ENCODE measurements at places on chromosomes 1 and 21.
A peak's percentile ranks its signal among the peaks of the same experiment; 100 is the strongest.

DNA sequence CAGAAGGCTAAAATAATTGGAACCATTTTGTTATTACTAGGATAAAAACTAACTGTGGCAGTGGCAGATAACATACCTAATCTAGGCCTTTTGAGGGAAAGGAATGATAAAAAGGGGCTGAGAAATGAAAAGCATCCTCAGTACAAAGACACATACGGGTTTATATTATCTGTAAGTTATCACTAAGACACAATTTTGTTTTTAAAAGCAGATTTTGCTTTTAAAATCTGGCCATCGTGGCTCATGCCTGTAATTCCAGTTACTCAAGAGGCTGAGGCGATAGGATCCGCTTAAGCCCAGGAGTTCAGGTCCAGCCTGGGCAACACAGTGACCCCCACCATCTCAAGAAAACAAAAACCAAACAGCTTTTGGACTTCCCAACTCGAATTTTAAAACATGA, 24.8 kb upstream of the HP1BP3 start:
- DNase-seq, result no peak

- DNase-seq, result no peak
Measured at GRCh38 chr1:165306543-165307434, 49.7 kb downstream of the LMX1A start.

DNA sequence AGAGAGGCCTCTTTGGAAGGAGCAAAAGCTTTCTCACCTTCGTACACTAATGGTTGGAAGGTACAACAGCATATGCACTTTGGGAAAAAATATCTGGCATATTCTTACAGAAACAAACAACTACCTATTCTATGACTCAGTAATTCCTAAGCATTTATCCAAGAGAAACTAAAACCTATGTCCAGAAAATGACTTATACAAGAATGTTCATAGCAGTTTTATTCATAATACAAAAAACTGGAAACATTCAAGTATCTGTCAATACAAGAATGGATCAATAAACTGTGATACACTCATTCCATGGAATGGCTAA, 8.2 kb downstream of the NBPF1 start:
- DNase-seq, result no peak

- no peak for DNase-seq
Measured at GRCh38 chr1:43947874-43948437, 1.2 kb downstream of the IPO13 start.

- DNase-seq, result no peak
Measured at GRCh38 chr1:43536864-43537358, 6.2 kb downstream of the PTPRF start.

- DNase-seq, result no peak
Measured at GRCh38 chr1:11534846-11535245, 55.9 kb downstream of the DISP3 start.

DNA sequence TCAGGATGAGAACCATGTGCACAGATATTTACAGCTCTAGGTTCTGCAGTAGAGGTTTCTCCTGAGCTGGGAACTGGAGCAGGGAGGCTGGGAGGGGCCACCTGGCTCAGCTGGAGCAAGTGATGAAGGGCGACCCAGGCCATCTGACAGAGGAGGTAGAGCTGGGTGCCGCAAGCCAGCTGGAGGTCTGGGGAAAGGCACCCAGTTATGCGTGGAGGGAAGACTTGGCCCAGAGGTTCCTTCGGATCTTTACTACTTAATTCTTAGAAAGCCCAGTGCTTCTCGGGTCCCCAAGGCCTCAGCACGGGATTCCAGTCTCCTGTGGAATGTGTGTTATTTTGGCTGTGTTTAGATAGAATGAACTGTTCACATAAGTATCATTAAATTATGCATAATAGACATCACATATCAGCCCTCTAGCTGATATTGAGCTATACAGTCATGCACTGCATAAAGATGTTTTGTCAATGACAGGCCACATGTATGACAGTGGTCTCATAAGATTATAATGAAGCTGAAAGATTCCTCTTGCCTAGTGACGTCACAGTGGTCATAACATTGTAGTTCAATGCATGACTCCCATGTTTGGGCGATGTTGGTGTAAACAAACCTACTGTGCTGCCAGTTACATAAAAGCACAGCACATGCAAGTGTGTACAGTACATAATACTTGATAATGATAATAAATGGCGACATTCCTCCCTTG, 245.1 kb downstream of the RHOU start:
- DNase-seq, result no peak

GRCh38 chr21:36437745-36438128, 42.2 kb downstream of the CLDN14 start:
- no peak for DNase-seq

- DNase-seq, result no peak
Measured at GRCh38 chr21:15928686-15929425, 199.1 kb downstream of the USP25 start.

- no peak for DNase-seq
Measured at GRCh38 chr1:94719926-94720793, 100.0 kb upstream of the SLC44A3 start.

DNA sequence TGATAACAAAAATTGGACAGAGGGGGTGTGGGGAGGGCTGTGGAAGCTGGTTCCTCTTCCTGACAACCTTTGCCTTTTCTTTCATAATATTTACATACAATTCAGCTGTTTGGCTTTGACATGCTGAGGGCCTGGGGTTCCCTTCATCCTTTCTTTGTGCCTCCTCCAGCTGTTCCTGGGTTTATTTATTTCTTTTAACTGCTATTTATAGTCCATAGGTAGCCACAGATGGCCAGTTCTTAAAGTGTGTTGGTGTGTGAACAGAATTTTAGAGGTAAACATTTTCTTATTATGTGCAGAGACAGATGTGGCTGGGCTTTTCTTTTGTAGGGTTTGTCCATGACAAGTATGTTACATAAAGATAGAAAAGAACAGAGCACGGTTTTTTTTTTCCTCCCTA, 34.1 kb upstream of the CNIH3 start:
- DNase-seq, result no peak

DNA sequence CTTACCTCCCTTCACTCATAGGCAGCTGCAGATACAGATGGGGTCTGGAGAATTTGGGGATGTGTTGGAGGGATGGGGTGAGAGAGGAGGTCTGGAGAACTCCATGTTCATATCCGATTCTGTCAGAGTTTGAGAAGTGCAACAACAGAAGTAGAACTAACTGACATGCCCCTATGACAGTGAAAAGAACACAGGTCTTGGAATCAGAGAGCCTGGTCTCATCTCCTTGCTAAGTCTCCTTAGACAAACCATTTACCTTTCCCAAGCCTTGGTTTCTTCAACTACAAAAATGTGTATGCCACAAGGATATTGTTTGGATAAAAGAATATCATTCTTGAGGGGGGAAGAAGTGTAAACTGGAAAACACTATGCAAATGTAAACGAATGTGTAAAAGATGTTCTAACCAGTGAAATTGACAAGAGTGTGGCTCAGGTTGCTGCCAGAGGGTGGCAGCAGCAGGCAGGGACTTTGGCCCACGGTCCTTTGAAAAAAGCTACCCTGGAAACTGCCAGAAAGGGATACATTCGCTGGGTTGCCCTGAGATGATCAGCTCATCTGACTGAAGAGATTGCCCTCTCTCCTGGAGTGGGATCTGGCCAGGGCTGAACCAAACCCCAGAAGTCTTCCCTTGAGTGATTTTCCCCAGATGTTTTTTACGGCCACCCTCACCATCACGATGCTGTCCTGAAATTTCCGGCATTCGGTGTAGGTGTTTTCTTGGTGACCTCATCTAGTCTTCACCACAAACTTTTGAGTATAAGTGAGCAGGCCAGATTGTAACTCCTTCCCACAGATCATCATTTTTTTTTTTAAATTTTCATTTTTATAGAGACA, 17.0 kb upstream of the CD2 start:
- peak; percentile 65 for DNase-seq

GRCh38 chr1:4397196-4397595, 257.2 kb upstream of the AJAP1 start:
- no peak for DNase-seq

- no peak for DNase-seq
Measured at GRCh38 chr1:159342761-159343425, 40.8 kb downstream of the FCER1A start.

GRCh38 chr1:193568512-193568911, 382.1 kb upstream of the B3GALT2 start:
- DNase-seq, result no peak

GRCh38 chr1:166080967-166081870, 85.6 kb downstream of the FAM78B start:
- no peak for DNase-seq

GRCh38 chr1:51327386-51327785, 3.0 kb downstream of the TTC39A start:
- DNase-seq, result no peak

GRCh38 chr1:20192871-20193411, 6.6 kb upstream of the PLA2G2C start:
- DNase-seq, result no peak

- no peak for DNase-seq
Measured at GRCh38 chr1:23288671-23289070, 55.4 kb downstream of the HNRNPR start.

Measured in ureter (tissue), 1 donor.